HL-60 (cell line): ENCODE measurements at places on chromosomes 13 and 19.
A peak's percentile ranks its signal among the peaks of the same experiment; 100 is the strongest.

GRCh38 chr19:21023901-21024300, 3.4 kb downstream of the ZNF430 start:
- DNase-seq: no peak

GRCh38 chr13:49821216-49822009, 28.9 kb upstream of the KPNA3 start:
- no peak for DNase-seq

GRCh38 chr13:80685942-80686341, 345.0 kb upstream of the SPRY2 start:
- no peak for DNase-seq

- DNase-seq: no peak
Observed at GRCh38 chr19:19745496-19746285, 12.8 kb upstream of the ZNF14 start.

GRCh38 chr13:23618341-23618740, 48.1 kb downstream of the TNFRSF19 start:
- DNase-seq: no peak

DNA sequence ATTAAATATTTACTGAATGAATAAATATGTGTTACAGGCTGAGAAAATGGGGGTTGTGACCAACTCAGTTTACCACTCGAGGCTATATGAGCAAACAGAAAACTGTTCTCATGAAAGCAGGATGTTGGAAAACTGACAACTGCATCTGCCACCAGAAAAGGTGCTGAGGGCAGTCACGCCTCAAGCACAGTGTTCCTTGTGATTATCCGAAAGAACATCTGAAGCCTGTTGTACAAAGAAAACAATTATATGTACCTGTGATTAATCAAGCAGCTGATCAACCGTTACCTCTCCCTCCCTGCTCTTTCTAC, 6.2 kb upstream of the KLK13 start:
- no peak for DNase-seq

DNA sequence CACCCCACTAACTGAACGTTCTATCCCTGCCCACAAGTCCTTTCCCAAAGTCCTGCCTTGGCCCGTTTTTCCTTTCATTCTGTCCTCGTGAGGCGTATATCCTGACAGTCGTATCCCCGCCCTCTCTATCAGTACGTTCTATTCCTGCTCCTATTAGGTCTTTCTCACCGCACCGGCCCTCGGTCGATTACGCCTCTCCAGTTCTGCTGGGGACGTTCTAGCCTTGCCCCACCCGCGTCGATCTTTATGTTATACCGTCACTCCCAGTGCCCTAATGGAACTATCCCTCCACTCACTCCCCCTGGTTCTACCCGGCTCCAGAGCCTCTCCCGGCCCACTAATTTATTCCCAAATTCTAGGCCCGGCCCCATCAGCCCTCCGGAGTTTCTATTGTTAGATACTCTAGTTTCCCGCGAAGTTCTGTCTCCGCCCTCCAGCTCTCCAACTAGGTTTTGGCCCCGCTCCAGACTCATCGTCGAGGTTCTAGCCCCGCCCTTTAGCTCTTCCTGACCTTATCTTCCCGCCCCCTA, 2.0 kb downstream of the PLAUR start:
- no peak for DNase-seq

DNA sequence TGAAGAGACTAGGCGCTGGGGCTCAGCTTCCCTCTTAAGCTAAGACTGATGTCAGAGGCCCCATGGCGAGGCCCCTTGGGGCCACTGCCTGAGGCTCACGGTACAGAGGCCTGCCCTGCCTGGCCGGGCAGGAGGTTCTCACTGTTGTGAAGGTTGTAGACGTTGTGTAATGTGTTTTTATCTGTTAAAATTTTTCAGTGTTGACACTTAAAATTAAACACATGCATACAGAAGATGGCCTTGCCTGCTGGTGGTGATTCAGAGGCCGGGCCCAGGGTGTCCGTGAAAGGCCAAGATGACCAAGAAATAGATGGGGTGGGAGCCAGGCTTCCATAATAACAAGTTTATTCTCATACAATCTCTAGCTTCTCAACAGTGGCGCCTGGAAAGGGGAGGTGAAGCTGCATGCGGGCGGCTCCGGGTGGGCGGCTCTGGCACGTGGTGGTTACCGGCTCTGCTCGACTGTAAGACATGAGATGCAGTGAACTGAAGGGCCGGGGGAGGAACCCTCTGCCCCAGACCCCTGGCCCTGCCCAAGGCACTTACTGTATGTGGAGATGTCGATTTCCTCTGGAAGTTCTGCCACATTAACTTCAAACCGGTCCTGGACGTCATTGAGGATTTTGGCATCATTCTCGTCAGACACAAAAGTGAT, 10.5 kb downstream of the DDX39A start:
- DNase-seq: no peak

DNA sequence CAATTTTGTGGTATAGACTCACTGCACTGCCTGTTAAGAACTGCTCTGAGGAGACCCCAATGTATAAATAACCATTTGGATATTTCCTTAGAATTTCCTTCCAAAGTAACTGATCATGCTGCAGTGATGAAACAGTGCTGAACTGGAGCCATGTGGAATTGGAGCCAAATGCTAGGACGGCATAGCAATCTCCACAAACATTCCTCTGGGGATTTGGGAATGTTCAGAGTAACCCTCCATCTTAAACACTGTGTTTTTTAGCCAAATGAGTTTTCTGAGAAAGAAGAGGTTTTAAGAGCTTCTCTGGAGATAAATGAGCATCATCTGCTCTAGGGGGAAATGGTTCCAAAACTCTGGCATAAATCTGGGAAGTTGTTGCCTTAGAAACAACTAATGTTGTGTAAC, 98.2 kb downstream of the OLFM4 start:
- no peak for DNase-seq

- DNase-seq: peak; percentile 45
Observed at GRCh38 chr13:102593466-102593865, 3.3 kb upstream of the TPP2 start.

DNA sequence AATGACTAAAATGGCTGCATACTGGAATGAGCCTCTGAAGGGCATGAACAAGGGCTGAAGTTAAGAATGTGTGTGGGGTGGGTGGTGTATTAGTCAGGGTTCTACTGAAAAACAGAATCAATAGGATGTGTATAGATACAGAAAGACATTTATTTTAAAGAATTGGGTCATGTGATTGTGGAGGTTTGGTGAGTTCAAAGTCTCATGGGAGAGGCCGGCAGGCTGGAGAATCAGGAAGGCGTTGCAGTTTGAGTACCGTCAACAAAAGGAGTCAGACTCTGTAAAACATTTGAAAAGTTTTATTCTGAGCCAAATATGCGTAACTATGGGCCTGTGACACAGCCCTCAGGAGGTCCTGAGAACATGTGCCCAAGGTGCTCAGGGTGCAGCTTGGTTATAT, 24.5 kb upstream of the CYSLTR2 start:
- DNase-seq: no peak

DNA sequence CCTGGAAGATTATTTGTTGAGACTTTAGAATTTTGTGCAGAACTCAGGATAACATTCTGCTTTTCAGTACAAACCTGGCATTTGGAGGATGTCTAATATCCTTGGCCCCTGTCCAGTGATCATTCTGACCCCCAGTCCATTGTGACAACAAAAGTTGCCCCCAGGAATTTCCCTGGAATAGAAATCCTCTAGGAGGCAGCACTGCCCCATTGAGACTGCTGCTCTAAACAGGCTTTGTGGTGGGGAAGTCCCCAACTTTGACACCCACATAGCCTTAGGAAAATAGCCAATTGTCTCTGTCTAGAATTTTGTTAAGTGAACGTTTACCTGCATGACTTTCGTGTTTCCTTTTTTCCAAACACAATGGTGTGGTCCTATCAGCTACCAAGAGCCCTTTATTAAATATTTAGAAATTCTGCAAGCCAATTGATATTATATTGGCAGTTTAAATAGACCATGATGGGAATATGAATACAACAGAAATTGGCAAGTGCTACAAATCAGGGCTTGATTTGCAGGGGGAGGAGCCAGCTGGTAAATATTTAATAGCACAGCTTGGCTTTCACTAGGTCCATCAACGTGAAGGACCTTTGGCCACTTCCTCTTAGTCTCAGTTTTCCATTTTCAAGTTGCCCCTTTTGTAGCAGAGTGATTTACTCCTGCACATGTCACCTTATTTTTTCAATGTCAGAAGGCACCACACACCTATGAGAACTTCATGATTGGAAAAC, 451.7 kb downstream of the EFNB2 start:
- DNase-seq: no peak

DNA sequence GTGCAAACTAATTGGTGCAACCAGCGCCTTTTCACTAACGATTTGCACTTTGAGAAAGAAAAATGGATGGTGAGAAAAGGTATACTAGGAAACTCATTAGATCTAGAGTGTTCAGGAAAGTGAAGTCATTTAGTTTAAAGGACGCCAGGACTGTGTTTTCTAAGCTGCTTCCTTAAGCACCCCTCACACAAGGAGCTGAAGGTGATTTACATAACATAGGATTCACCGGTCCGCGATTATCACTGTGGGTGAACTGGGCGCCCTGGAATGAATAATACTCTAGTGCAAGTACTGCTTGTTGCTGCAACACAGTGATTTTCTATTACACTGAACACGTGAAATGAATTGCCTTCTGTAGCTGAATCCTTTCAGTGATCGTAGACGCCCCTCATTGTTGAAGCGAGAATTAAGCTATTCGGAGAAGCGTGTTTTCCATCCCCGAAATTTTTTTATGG, 2.6 kb upstream of the MAB21L1 start:
- no peak for DNase-seq

GRCh38 chr19:907183-907853, 5.7 kb downstream of the R3HDM4 start:
- no peak for DNase-seq

GRCh38 chr19:39145180-39145953, 19.8 kb downstream of the PAK4 start:
- no peak for DNase-seq

- DNase-seq: no peak
Observed at GRCh38 chr19:3658004-3658869, 31.6 kb upstream of the CACTIN start.

DNA sequence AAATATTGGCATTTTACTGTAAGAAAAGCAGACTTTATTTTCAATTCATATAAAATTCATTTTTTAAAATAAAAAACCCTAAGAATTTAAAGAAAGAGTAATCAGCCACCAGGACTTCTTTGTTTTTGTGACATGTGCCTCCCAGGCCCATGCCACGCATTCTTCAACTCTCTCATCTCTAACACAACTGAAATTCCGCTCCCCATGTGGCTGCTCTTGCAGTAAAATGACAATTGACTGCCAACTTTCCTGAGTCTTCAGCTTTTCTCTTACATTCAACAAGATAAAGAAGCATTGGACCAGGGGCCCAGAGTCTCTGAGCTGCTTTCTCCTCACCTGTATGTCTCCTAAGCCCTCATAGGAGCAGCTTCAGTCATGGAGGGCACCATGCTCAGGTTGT, 372.1 kb downstream of the UQCRFS1 start:
- no peak for DNase-seq

DNA sequence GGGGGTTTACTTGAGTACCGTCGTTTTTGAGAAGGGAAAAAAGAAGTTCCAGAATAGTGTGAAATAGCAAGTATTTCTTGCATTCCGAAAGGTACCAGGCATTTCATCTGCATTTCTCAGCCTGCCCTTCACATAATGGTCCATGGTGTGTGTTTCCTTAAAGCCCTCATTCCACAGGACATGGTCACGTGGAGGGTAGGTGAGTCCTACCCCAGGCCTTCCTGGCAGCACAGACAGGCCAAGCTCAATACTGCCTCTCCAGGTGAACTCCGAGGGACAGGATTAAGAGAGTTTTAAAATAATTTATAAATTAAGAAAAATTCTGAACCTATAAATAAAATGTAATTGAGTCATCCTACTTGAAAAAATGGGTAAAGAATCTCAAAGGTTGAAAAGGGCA, 64.7 kb downstream of the TNFRSF19 start:
- DNase-seq: no peak

GRCh38 chr19:3357992-3358688, 8.2 kb upstream of the NFIC start:
- no peak for DNase-seq

GRCh38 chr19:1774989-1775772, 21.9 kb downstream of the ONECUT3 start:
- peak; percentile 19 for DNase-seq

DNA sequence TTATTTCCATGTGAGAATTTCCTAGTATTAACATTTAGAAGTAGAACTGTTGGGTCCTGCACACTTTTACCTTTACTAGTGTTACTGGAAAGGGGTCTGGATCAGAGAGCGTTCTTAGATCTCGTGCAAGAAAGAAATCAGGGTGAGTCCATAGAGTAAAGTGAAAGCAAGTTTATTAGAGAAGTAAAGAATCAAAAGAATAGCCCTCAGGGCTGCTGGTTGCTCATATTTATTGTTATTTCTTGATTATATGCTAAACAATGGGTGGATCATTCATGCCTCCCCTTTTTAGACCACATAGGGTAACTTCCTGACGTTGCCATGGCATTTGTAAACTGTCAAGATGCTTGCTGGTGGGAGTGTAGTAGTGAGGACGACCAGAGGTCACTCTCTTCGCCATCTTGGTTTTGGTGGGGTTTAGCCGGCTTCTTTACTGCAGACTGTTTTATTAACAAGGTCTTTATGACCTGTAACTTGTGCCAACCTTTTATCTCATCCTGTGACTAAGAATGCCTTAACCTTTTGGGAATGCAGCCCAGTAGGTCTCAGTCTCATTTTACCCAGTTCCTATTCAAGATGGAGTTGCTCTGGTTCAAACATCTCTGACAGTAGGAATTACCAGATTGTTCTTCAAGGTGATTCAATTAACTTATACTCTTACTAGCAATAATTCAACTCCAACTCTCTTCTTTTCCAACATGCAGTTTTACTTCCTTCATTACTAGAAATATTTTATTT, 27.4 kb downstream of the NDFIP2 start:
- no peak for DNase-seq

GRCh38 chr19:5829567-5830310, 9.8 kb downstream of the FUT6 start:
- DNase-seq: no peak

DNA sequence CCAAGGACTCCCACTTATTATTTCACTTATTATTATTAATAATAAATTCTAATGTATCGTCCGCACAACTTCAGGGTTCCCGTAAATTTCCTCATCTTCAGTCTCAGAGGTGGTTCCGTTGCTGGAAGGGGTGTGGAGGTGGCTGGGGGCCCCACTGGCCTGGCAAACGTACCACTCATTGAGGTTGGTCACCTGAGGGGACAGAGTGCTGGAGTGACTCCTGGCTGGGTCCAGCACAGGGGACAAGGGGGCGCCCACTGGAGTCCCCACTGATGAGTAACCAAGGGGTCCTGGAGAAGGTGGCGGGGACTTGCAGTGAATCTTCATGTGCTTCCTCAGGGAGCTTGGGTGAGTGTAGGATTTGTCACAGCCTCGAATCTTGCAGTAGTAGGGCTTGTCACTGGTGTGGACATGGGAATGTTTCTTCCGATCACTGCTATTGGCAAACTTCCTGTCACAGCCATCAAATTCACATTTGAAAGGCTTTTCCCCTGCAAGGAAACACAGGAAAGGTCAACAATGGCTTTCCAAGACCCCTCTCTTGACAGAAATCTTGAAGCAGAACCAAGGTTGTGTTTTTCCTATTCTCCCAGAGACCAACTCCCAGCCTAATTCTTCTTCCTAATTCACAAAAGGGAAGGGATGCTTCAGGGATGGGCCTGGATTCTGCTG, 6.1 kb downstream of the ZIC5 start:
- DNase-seq: no peak

GRCh38 chr13:73411067-73411809, 352.4 kb downstream of the KLF5 start:
- no peak for DNase-seq

- no peak for DNase-seq
Observed at GRCh38 chr19:13101590-13102415, 855 bp downstream of the LYL1 start.

- no peak for DNase-seq
Observed at GRCh38 chr13:52830946-52831345, 17.5 kb downstream of the PCDH8 start.

GRCh38 chr13:36530050-36530789, 97.9 kb downstream of the CCNA1 start:
- DNase-seq: no peak
